NCI-H1436 (cell line): ENCODE measurements at places on chromosomes 3 and 15.

- DNase-seq: no peak
Measured at GRCh38 chr3:108327168-108327567, 30.8 kb downstream of the HHLA2 start.

DNA sequence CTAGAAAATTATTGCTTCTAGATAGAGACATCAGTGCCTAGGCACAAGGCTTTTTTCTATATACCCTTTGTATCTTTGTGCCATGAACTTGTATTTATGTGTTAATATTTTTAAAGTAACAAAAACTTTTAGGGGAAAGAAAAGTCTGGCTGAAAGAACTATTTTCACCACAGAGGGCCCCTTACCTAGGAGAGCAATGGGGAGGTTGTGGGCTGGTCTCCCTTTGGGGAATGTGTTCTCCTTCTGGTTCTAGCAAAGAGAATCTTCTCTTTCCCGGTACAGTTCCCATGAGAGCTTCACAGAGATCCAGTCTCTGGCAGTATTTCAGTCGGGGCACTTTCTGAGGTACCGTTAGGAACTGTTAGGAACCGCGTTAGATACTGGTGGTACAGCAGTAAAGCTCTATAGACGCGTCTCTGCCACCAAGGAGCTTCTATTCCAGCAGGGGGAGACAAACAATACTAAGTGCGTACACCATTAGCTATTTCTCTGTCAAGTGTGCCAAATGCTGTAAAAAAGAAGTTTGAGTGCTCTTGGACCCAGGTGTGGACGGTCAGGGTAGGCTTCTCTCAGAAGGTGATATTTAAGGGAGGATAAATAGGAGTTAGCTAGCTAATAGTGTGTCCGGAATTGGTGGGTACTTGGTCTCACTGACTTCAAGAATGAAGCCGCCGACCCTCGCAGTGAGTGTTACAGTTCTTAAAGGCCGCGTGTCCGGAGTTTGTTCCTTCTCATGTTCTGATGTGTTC is 4.6 kb upstream of the EPB42 start:
- peak; percentile 33 for DNase-seq

DNA sequence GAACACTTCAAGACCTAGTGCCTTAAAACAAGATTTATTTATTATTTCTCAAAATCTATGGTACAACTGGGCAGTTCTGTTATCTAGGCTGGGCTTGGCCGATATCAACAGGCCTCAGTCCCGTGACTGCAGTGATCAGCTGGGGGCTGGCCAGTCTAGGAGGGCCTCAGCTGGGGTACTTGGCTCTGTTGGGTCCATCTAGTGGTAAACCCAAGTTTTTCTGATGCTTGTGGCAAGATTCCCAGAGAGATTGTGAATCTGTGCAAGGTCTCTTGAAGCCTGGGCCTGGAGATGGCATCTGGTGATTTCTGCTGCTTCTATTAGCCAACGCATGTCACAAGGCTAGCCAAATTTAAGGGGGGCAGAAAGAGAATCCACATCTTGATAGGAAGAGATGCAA is 482.4 kb upstream of the SGO1 start:
- no peak for DNase-seq

DNA sequence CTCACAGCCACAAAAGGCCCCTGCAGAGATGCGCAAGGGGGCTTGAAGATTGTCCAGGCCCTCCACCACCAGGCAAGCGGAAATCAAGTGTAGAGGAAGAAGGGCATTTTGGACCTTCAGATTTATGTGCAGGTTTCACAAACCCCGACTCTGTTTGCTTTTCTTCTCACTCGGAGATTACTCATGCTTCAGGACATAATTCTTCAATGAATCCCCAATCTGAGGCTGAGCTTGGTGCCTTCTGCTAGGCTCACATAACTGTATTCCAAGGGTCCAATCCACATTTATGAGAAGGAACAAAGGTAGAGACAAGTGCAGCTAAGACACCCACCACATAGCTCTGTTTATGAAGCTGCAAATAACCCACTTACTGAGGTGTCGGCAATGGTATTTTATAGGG is 50.6 kb upstream of the NMNAT3 start:
- DNase-seq: no peak

GRCh38 chr3:39130026-39130425 is 22.5 kb downstream of the TTC21A start:
- DNase-seq: no peak

DNA sequence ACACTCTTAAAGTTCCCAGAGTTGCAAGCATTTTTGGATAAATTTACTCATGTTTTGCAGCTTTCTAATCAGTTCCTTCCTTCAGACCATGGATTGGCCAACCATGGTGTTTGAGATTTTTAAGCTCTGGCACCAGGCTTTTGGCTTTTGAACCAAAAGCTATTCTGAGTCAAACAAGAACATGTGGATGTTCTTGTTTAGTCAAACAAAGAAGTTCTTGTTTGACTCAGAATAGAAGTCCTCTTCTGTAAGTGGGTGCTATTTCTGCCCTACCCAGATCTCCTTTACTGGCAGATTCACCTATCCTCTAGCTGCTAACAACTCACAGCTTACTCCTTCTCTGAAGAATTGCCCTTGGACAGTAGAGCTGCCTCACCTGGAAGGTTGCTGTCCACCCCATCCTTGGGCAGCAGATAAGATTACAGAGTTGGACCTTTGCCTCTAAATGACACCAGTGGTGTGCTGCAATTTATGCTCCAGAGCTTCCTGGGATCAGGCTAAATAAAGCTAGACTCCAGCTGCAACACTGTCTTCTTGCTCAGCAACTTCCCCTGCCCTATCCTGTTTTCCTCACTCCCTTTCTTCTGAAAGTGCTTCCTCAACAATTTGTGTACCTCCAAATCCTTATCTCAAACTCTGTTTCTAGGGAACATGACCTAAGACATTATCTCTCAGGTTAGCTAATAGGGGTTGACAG is 65.6 kb downstream of the COL6A6 start:
- no peak for DNase-seq

DNA sequence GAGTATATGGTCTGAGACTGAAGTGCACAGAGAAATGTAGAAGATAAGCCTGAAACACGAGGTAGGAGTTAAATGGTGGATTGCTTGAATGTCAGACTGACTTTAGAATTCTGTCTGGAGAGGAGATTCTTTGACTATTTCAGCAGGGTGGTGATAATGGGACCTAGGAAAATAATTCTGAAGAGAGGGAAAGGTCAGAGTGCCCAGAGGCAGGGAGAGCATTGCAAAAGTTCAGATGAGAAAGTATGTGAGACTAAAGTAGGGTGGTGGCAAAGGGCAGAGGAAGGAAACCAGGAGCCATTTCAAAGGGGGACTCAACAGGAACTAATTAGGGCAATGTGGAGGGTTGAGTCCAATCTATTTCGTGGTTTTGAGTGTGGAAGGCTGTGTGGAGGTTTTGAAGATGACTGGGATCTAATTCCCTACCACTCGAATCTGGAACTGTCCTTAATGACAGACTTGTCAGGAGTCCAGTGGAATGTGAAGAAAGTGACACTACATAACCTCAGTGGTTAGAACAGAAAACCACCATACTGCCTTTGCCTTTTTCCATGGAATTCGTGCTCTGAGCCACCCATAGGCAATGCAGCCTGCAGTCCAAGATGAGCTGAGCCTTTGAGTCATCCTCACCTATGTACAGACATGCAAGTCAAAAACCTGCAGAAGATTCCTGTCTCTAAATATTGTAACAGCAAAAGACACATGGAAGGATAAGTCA is 16.1 kb downstream of the CPOX start:
- DNase-seq: no peak
